ENCODE measurements at places on chromosomes 4 and X. TPM values are rescaled to one million over a fixed set of nuclear protein-coding genes. Genes with fewer than 3 reads are reported as not detected.

The MTMR8 gene
- not detected for polyA plus RNA-seq

The TEX13D gene
- not detected for polyA plus RNA-seq

The PARM1 gene
- polyA plus RNA-seq = 0.09 TPM

DNA sequence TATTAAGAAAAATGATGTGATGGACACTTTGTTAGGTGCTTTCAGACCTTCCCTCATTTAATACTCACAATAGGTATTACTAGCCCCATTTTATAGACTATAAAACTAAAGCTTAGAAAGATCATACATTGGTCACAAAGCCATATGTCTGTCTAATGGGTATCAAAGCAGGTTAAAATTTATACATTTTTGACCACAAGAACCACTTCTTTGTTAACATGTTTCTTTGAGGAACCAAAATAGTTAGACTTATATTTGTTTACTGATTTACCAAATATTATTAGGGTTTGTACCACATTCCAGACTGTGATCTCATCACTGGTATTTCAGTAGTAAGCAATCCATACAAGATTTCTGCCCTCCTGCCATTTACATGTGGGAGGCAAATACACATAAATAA is 363.3 kb downstream of the NAF1 start:
- H3K36me3 ChIP-seq = no peaks in the 10 kb centered on the region
- no peak overlapping the region for H3K27ac ChIP-seq
- no peaks in the 10 kb centered on the region for H3K4me1 ChIP-seq
- DNase-seq = no peak
- no peaks in the 10 kb centered on the region for H3K27me3 ChIP-seq

- H3K36me3 ChIP-seq = no peaks in the 10 kb centered on the region
- peak; percentile 0 for DNase-seq
- H3K27me3 ChIP-seq = no peaks in the 10 kb centered on the region
- H3K4me3 ChIP-seq = no peak overlapping the region
Observed at GRCh38 chr4:71941001-71941400, 90.8 kb upstream of the NPFFR2 start.

DNA sequence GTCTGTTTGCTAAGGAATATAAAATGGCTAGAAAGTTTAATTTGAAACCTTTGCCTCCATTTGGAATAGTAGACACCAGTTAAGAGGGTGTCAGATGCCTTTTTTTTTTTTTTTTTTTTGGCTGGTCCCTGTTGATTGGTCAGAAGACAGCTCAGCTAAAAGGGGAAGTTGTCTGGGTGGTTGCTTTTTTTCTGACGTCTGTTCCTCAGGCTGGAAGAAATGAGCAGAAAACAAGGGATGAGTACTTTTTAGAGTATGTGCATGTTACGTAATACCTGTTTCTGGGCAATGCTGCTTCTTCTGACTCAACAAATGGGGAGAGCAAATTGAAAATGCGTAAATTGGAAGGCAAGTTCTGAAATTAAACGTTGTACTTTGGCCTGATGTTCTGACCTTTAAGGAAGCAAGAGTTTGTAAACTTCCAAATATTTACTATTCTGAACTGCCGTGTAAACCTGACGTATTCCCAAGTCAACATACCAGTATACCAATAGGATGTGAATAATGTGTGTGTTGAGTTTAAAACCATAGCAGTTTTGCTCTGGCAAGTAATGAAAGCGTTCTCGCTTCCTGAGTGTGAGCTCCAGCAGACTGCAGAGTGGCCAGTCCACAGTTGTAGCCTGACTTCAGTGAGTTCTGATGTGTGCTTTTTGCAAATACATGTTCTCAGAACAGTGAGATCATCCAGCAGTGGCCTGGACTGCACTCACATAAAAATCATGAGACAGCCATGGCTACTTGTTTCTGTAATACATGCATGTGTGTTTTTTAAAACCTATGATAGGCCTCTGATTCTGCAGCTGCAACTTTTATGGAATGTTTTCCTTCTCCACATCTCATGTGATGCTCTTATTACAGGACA is 1.7 kb downstream of the SAT1 start:
- H3K4me3 ChIP-seq = peak overlapping the region; percentile 74
- no peaks in the 10 kb centered on the region for H3K27me3 ChIP-seq
- DNase-seq = peak; percentile 88
- peaks cover 2% of the 10 kb centered on the region for H3K36me3 ChIP-seq

GRCh38 chr4:151656058-151656457 is 104.7 kb downstream of the GATB start:
- H3K27me3 ChIP-seq = peaks cover 5% of the 10 kb centered on the region
- H3K4me1 ChIP-seq = peaks cover 5% of the 10 kb centered on the region
- H3K36me3 ChIP-seq = no peaks in the 10 kb centered on the region
- no peak overlapping the region for H3K27ac ChIP-seq
- H3K4me3 ChIP-seq = no peak overlapping the region

All from IMR-90 (cell line).